RKO (cell line): ENCODE measurements at places on chromosomes 6 and 20.

- no peak for DNase-seq
Measured at GRCh38 chr6:155466539-155466938, 10.9 kb upstream of the NOX3 start.

DNA sequence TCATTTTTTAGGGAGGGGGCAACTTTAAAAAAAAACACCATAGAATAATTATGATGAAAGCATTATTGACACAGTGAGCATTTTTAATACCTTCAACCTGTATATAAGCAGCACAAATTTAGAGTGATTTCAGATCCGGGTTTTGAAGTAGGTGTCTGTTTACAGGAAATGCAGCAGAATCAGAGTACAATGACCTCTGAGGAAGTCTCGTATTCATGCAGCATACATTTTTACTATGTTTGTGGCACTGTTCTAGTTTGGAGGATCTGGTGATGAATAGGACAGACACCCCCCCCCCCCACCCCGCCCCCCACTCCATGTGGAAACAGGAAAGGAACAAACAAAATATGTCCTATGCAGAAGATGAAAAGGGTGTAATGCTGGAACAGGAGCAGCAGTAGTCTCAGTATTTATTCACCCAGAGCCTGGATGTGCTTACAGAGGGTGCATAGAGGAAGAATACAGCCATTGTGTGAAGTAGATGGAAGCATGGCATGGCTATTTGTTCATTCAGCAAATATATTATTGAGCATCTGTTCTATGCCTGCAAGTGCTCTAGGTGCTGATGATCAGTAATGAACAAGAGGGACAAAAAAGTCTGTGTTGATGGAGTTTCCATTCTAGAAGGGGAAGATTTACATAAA is 19.7 kb downstream of the VAPB start:
- no peak for DNase-seq

- no peak for DNase-seq
Measured at GRCh38 chr6:126308362-126308761, 31.6 kb upstream of the CENPW start.

GRCh38 chr20:38109591-38110524 is 55.2 kb downstream of the TGM2 start:
- DNase-seq, result peak; percentile 81

DNA sequence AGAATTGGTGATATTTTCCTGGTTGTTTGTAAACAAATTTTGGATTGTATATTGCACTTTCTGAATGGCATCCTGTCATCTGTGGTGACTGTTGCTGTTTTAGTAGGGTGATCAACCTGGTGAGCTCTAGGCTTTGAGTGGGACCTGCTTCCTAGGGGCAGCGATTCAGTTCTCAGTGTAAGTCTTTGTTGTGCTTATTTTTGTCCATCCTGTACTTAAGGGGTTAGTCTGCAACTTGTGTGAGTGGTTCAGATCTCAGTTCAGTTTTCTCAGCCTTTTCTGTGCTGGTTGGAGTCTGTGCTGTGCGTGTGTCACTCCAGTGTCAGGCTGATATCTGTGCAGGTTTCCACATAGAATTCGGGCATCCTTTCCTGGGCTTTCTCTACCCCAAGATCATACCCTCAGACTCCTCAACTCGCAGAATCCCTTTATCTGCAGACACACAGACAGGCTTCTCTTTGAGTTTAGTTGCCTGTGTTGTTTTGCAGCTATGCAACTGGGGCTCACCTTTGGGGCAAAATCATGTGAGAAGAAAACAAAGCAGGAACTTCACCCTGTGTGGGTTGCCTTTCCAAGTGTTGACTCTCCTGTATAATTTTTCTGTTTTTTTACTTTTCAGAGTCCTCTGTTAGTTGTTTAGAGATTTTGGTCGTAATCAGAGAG is 177.7 kb downstream of the FARS2 start:
- DNase-seq, result no peak

GRCh38 chr20:50037123-50037522 is 54.3 kb downstream of the SNAI1 start:
- no peak for DNase-seq

DNA sequence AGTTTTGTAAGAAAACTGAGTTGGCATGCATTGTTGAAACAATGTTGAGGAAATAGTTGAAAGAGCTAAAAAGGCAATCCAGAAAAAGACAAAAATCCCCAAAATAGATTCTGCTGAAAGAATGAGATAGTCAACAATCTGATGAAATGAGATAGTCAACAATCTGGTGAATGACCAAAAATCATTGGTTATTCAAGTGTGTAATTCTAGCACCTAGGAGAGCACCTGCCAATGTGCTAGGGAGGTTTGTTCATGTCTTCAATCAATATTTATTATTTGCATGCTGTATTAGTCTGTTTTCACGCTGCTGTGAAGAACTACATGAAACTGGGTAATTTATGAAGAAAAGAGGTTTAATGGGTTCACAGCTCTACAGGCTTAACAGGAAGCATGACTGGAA is 307.1 kb upstream of the HSF2 start:
- DNase-seq, result no peak

DNA sequence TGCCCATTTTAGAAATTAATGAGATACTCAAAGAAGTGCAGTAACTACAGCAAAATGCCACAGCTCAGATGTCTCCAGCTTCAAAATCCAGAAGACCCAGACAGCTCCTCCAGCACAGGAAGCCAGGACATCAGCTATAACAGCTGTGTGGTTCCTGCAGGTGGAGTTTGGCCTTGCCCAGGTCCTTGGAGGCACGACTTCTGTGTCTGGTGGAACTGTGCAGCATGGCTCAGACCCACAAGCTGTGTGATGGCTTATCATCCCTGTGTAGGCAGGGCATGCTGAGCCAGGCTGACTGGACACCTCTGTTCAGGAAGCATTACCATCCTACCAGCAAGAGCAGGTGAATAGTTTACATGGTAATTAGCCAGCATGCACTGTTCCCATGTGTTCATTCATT is 26.5 kb upstream of the CD93 start:
- no peak for DNase-seq

DNA sequence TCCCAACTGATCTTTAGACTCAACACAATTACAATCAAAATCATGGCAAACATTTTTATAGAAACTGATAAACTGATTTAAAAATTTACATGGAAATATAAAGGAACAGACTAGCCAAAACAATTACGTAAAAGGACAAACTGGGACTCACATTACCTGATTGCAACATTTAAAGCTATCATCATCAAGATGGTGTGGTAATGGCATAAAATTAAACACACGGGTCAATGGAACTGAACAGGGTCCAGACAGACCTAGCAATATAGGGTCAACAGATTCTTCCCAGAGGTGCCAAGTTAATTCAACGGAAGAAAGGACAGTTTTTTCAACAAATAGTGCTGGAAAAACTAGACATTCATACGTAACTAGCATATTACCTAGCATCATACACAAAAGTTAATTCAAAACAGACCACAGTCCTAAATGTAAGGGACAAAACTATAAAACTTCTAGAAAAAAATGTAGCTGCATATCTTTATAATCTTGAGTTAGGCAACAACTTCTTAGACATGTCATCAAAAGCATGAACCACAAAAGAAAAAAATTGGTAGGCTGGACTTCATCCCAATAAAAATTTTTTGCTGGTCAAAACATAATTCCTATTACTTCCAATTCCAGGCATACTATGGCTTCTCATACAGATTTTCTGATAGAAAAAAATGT is 147.4 kb upstream of the BEND6 start:
- no peak for DNase-seq

DNA sequence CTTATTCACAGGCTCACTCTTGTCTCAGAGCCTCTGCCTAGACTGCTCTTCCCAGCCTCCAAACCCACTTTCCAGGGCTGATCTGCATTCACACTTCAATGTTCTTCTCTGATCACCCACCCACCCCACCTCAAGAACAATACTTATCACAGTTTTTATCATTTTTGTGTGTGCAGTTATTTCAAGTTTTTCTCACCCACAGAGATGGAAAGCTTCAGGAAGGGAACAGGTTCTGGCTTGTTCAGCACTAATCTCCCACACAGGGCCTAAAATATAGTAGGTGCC is 160.9 kb downstream of the MRPL14 start:
- no peak for DNase-seq
